KG1 (cell line): ENCODE measurements at places on chromosomes 7 and 10.

GRCh38 chr10:71309919-71310318, 9.1 kb upstream of the SLC29A3 start:
- DNase-seq: no peak

- no peak for DNase-seq
Observed at GRCh38 chr10:84525120-84525806, 196.9 kb downstream of the CCSER2 start.

DNA sequence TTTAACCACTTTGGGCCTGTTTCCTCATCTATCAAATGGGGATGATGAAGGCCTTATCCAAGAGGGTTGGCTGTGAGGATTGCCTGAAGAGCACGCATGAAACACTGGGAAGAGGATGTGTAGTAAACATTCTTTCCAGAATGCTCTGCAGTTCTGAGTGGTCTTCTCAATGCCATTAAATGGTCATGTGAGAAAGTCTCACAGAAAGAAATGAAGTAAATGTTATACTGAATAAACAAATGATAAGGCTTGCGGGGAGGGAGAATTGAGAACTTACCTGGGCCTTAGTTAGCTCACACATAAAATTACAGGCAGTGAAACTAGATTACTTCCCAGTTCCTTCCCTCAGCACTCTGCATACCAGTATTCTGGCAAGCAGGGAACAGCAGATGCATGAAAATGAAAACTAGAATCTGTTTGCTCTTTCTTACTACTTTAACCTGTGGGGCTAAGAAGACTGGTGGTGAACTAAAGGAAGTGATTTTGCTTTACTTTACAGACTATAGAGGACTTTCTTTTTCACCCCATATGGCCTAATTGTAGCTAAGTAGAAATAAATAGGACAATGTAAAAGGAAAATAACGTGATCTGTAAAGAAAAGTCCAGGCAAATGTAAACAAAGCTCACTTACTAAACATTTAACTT, 135.3 kb upstream of the CCDC6 start:
- no peak for DNase-seq

DNA sequence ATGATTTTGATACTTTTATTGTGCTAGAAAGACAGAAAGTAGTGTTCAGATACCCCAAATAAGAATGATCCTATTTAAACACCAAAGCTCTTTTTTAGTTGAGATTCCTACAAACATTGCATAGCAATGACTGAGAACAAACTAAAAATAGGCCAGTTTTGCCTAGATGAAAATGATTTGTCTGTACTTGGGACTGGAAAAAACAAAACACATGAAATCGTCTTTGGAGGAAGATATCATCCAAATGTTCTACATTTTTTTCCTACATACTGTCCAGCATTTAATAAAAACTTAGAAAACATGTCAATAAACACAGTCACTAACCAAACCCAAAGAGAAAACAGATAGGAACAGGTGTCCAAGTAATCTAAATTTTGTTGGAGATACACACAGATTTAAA, 111.6 kb upstream of the MEOX2 start:
- no peak for DNase-seq

DNA sequence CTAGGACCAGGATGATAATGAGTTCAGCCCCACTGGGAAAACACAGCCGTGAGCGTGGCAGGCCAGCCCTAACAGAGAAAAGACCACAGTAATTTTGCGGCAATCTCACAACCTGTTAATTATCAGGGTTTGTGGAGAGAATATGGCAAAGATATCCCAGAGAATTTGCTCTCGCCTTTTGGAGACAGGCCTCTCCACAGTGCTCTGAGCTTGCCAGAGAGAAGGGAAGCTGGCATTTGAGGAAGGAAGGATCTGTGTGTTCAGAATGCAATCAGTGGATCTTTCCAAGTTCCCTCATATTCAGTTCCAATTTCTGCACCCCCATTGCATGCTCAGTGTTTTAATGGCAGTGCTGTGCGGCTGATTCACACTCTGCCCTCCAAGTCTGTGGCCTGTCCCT, 60.2 kb downstream of the PLPP4 start:
- no peak for DNase-seq

- no peak for DNase-seq
Observed at GRCh38 chr7:122468945-122469344, 164.4 kb upstream of the FEZF1 start.

DNA sequence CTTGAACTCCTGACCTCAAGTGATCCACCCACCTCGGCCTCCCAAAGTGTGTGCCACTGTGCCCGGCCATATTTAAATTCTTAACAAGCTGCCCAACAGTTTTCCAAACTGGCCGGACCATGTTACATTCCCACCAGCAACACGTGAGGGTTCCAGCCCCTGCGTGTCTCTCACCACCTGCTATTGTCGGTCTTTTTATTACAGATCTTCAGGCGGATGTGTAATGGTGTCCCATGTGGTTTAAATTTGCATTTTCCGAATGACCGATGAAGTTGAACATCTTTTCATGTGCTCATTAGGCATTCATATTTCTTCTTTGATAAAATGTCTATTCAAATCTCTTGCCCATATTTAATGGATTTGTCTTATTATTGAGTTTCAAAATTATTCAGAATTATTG, 11.5 kb downstream of the ELFN1 start:
- DNase-seq: no peak

DNA sequence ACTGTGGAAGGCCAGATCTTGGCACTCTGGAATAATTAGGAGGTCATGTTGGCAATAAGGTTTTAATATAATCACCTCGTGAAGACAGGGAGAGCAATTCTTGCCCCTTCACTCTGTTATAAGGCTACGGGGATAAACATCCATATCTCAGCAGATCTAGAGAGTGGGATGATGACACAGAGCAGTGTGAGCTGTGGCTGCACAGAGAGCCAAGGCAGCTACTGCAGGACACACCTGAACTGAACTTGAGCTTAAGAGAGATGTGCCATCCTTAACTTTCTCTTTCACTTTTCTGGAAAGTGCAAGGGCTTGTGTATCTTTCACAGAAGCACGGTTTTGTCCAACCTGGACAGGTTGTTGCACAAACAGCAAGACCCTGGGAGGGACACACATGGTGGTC, 174.7 kb downstream of the GATA3 start:
- DNase-seq: no peak

GRCh38 chr10:104824380-104825006, 183.4 kb downstream of the SORCS3 start:
- DNase-seq: no peak
